ENCODE measurements at places on chromosomes 11 and 22.

DNA sequence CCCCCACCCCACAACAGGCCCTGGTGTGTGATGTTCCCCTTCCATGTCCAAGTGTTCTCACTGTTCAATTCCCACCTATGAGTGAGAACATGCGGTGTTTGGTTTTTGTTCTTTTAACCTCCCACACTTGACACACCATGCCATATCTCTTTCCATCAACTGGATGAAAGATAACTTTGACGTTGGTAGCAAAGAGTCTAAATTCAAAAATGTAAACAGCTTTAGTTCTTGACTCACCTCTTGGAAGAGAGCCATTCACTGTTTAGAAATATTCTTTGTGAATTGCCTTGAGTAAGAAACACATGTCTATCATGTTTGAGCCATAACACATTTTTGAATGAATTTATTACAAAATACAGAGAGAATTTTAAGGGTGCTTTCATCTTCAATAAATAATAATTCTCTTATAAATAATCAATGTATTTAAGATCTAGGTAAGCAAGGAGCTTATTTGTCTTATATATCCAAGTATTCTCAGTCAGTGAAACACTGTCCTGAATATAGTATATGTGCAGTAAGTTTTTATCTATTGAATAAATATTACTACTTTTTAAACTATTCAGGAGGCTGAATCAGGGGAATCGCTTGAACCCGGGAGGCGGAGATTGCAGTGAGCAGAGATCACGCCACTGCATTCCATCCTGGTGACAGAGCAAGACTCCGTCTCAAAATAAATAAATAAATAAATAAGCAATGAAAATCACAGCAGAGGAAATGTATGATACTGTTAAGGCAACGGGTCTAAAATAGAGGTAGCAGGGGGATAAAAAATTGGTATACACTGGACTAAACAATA lies 6.7 kb downstream of the CARD18 start:
- no peak for DNase-seq

DNA sequence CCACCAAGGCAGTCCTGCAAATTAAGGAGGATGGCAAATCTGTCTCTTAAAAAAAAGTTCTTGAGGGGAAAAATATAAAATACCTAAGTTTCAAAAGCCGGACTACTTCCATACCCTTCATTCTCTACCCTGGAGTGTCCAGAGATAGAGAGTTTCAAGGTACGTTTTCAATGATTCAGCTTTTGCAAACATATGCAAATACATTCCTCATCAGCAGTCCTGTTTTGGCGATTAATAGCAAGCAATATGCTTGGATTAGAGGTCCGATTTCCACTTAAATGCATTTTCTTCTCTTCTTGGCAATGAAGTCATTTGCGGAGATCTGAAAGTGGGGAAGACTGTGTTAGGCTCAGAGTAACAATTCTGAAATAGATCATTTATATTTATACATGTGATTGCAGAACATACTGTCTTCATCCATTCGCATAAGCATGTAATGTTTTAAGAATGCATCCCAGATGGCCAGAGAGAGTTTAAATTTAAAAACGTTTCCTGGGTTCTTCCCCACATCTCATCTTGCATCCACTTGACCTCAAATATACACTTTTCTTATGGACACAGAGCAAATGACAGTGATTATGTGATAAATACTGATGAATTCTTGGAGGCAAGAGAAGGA lies 13.8 kb upstream of the TFIP11 start:
- no peak for DNase-seq

DNA sequence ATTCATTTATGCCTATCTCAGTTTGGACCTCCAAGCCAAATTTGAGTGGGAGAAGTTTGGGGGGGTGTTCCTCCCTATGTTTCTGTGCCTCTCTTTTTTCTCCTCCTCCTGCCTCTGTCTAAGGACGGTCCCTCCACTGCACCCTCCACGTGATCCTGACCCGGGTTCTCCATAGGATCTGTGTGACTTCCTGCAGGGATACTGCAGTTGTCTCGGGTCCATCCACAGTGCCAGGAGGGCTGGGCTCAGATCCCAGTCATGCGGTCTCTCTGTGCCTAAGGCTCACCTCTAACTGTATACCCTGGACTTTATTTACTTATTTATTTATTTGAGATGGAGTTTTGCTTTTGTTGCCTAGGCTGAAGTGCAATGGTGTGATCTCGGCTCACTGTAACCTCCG lies 1354.5 kb downstream of the BRD1 start:
- DNase-seq, result no peak

- DNase-seq, result no peak
Observed at GRCh38 chr11:95522874-95523273, 266.7 kb downstream of the FAM76B start.

GRCh38 chr22:42189761-42190160 lies 59.2 kb upstream of the CYP2D6 start:
- DNase-seq, result no peak

DNA sequence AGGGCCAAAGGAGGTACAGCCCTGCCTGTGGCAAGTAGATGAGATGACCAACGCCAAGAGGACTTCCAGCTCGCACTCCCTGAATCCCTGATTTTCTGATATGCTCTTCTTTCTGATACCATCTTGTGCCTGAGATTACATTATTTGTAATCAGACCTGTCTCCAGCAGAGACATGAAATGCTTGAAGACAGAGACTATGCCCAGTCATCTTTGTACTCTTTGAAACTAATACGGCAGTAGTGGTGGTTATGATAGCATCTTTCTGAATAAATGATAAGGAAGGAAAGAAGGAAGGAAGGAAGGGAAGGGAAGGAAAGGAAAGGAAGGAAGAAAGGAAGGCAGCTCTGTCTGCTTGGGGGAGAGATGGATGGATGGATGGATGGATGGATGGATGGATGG lies 27.8 kb downstream of the IL10RA start:
- no peak for DNase-seq

DNA sequence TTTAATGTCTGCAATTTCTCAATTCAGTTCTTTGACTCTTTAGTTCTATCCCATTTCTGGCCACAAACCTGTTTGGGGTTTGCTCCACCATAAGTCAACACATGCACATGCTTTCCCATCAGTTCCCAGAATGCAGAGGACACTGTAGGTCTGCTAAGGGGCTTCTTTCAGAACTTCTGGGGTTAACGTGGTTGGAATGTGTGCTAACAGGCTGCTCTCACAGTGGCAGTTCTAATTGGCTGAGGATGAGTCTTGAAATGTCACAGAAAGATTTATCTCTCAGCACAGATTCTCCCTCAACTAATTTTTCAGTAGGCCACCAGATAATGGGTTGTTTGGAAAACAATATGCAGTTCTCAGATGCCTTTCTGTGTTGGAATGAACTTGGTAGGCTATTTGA lies 703.4 kb downstream of the NTM start:
- no peak for DNase-seq

DNA sequence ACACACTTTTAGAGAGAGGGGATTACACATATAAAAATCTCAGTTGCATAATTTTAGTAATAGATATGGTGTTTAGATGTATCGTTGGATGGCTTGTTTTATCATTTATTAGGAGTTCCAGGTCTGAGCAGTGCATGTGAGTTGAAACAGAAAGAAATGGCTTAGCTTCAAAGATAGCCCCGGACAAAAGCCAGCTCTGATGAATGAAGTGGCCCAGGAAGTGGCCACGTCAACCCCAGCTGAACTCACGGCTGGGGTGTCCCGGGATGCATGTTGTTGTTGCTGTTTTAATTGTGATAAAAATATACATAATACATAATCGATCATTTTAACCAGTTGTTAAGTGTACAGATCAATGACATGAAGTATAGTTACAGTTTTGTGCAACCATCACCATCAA lies 1513.6 kb downstream of the BRD1 start:
- DNase-seq, result no peak

DNA sequence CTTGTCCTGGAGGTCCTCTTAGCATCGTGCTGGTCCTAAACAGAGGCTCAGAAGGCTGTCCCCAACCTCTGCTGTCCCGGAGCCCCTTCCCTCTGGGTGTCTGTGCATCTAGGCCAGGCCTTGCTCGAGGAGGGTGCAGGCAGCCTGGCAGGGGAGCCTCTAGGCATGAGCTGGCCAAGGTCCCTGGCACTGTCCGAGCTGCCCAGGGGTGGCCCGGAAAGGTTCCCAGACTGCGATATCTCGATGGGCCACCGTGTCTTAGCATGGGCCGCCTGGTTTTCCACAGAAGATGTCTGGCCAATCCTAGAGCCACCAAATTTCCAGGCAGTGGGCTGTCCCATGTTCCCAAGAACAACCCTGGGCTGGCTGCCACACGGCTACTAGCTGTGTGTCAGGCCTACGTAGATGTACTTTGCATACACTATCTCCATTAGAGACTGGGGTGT lies 24.6 kb upstream of the SMIM38 start:
- no peak for DNase-seq

DNA sequence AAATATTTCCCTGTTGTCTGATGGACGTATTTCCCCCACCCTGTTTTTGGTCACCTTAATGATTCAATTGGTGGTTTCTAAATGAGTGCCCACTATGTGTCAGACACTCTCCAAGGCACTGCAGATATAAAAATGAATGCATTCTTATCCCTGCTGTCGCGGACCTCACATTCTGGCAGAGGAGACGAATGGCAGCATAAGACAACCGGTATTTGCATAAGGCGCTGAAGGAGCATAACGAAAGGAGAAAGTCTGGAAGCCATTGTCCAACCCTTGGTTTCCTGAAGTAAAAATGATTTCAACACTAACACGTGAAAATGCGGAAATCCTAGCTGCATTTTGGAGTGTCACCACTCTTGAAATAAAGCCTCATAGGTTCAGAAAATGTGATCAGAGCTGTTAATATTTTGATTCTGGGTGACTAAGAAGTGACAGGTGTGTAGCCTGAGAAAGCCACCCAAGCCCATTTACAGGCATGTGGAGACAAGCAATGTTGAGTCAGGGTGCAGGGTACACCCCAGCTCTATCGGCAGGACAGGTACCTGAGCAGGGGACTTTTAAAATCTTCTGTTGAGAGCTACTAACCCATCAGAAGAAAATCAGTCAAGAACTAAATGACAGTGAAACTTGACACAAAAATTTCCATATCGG lies 10.1 kb upstream of the GAB2 start:
- peak; percentile 27 for DNase-seq

DNA sequence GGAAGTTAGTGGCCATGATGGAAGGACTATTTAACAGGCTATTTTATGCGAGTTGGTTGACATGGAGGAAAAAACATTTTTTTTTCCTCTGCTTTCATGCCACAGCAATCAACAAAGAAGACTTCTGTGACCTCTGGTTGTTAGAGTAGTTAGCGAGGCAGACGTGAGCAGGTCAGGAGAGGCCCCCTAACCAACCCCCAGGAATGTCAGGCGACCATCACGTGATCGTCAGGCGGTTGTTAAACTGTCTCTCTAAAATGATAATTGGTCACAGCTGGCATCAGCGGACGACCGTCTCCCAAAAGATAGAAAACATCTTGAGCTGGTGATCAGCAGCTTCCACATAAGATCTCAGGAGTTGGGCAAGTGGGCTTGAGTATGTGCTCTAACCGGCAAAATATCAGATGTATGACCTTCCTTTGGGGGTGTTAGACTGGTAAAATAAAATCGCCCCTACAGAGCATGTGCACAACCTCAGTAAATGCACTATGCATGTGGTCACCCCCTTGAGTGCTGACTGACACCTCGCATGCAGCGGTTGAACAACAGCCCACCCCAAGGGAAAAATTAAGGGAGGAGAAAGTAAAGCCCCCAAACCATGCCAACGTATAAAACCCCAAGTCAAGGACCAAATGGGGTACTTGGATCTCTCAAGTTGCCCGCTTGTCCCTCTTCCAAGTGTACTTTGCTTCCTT lies 20.9 kb upstream of the NARS2 start:
- DNase-seq, result no peak

DNA sequence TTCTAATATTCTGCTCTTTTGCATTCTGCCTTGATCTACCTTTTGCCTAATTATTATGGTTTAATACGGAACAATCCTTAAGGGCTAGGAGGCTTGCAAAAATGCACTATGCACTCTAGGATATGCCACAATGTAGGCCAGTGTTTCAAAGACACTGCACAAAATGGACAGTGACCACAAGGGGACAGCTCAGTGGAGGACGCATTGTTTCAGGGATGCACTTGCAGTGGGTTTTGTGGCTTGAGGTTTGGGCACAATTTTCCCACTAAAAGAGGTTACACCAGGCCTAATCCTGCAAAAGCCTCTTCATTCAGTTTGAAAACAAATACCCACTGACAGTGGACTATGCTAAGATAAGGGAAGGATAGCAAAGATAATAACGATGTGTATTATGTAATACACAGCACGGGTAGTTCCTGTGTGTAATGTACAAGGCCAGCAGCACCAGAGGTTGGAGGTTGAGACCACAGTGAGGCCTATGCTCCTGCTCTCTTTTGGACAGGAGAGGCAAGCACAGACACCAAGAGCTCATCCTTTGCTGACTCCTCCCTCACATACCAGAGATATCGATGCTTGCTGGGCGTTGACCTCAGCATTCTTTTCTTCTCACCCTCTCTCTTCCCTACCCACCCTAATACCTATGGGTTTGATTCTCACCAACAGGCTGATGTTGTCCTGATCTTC lies 12.7 kb downstream of the MAP6 start:
- no peak for DNase-seq

DNA sequence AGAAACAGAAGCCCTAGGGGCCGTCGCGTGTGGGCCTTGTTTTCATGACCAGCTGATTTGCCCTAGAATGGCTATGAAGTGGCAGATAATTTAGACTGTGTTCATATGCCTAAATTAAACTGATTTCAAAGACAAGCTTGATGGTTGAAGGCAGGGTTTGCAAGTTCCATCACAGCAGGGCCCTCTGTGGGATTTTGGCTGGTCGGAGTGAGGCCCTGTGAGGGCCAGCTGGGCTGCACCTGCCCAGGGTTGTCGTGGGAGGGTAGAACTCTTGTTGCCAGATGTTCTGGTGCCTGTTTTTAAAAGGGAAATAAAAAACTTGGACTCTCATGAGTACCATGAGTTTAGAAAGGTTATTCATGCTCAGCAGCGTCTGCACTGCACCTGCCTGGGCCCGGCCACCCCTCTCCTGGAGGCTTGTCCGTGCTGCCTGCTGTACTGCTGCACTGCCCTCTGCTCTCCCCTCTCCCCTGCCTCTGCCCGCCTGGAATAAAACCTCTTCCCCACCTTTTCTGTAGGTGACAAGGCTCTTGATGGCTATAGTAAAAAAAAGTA lies 44.1 kb downstream of the AP2A2 start:
- DNase-seq, result no peak

DNA sequence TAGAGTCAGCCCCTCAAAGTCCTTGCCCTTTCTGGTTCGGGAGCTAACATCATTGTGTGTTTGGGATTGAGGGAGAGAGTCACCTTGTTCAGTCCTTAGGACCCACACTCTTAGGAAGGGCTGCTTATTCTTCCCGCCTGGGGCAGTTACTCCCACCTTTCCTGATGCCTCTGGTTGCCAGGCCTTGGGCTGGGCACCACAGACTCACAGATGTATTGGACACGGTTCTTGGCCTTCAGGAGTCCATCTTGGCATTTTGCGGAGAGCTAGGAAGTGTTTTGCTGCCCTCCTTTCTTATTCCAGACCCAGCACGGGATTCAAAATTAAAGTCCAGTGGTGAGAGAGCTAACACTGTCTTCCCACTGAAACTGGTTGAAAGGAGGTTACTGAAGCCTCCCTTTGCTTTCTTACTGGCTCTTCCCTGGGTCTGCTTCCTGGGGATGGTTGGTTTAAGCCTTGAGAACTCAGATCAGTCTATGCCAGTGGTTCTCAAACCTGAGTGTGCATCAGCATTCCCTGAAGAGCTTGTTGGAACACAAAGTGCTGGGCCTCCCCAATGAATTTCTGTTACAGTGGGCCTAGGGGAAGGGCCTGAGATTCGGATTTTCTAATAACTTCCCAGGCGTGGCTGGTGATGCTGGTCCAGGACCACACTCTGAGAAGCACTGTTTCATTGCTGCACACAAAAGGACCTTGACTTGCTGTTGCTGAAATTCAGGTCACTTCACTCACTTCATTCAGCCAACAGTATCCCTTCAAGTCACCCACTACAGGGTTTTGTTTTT lies 1.4 kb downstream of the OSBP2 start:
- no peak for DNase-seq

All from activated CD4-positive, alpha-beta T cell treated with anti-CD3 and anti-CD28 coated beads for 36 hours (primary cell).